ENCODE measurements at places on chromosomes 4 and X.

- no peak for DNase-seq
Measured at GRCh38 chr4:4870576-4871241, 11.2 kb downstream of the MSX1 start.

DNA sequence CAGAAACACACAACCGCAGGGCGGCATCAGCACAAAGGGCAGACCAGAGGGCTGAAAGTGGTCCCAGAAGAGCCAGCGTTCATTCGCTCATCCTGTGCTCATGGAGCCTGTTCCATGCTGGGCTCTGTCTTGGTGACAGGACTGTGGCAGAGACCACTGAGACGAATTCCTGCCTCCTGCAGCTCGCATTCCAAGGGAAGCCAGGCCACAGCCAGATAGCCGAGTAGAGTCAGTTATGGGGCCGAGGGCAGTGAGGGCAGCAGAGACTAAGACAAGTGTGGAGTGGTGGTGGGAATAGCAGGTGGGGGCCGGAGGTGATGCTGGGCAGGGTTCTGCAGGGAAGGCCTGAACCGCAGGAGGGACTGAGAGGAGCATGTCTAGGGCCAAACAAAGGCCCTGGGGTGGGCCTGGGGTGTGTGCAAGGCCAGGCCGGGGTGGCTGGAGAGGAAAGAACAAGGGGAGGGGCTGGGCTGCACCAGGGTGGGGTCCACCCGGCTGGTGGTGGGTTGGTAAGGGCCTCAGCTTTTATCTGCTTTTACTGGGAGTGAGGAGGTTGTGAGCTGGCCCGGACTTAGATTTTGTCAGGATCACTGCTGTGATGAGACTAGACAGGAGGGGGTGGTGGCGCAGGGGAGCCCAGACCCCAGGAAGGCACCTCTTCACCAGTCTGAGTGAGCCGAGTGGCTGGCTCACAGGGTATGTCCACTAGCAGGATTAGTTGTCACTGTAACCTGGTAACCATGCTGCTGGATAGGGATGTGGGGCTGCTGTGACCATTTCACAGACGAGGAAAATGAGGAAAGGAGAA lies 6.3 kb downstream of the PSAPL1 start:
- DNase-seq = no peak

DNA sequence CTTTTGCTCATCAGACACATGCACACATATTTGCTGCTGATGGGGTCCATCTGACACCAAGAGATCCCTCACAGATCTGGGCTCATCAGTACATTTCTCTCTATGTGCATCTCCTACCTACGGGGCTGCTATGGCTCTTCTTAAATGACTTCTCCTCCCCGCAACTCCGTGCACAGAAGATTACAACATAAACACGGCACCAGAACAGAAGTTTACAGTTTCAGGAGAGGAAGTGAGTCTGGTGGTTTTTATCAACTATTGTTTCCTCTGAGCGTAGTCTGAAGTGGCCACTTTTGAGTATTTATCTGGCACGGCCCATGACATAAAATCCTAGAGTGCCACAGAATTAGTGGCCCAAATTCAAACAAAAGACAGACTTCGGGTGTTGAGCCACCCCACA lies 263.8 kb downstream of the PRDM5 start:
- DNase-seq = no peak

DNA sequence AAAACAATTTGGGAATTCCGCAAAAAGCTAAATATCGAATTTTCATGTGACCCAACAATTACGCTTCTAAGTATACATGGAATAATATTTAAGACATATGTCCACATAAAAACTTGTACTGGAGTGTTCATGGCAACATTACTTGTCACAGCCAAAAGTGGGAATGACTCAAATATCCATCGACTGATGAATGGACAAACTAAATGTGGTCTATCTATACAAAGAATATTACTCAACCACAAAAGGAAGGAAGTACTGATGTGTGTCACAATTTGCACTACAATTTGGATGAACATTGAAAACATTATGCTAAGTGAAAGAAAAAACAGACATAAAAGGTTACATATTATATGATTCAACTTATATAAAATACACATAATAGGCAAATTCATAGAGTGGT lies 71.9 kb downstream of the AFF2 start:
- DNase-seq = no peak

- no peak for DNase-seq
Measured at GRCh38 chr4:998096-998691, 5.0 kb upstream of the SLC26A1 start.

GRCh38 chr4:156581282-156582063 lies 390.1 kb downstream of the PDGFC start:
- no peak for DNase-seq

DNA sequence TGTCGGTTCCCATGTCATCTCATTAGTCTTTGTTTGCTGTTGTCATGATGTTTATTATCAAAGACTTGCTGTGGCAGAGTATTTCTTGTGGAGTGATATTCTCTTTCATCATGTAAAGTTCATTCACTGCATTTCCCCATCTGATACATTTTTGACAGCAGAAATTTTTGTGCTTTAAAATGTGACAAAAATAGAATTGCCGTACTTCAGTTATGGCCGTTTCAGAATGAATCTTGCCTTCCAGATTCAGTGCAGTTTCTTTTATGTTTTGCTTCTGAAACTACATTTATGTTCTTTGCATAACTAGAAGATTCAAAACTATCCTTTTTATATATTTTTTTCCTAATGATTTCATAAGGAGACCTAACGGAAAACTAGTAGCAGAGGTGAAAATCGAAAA lies 10.0 kb downstream of the CSTF2 start:
- DNase-seq = no peak

DNA sequence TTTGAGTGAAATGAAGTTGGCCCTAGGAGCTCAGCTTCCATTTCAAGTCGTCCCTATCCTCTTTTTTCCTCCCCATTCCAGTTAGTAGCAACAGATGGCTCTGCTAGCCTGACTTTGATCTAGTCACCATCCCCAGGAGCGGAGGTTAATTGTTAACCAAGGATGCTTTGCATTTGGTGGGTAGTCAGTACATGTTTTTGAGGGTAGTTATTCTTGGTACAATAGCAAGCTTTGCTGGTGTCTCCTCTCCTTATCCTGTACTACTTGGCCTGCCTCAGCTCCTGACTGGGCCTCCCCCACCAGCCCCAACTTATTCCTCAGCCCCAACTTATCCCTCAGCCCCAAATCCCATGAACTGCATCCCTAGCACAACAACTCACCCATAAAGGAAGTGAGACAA lies 14.8 kb upstream of the RTL5 start:
- no peak for DNase-seq

DNA sequence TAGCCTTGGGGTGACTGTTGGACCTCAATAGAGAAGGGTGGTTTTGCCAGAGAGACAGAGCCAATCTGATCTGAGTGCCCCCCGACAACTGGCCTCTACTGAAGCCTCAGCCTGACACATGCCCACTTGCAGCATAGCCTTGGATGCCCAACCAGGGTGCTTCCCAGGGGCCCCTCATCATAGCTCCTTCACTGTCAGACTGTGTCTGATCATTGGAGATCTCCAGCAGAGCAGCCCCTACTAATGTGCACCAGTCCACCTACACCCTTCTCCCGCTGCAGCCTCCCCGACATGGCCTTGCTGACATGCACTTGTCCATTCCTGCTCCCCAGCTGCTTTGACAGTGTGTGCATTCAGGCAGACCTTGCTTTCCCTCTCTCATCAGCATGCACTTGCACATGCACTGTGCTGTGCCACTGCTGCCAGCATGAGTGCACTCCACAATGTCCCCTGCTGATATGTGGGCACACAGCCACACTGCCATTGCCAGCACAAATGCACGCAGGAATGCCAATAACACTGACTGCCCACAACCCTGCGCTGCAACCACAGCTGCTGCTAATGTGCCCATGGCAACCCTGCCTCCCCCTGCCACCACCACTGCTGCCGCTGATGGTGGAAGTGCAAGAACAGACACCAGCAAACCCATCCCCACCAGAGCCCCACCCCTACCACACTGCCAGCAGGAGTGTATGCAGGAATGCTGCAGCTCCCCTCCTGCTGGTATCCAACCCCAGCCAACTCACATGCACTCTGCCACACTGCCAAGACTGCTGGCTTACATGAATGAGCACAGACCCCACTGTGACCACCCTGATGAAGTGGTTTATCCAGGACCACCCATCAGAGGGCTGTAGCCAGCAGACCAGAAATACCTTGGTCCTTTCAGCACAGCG lies 68.1 kb upstream of the ZMAT1 start:
- DNase-seq = no peak

DNA sequence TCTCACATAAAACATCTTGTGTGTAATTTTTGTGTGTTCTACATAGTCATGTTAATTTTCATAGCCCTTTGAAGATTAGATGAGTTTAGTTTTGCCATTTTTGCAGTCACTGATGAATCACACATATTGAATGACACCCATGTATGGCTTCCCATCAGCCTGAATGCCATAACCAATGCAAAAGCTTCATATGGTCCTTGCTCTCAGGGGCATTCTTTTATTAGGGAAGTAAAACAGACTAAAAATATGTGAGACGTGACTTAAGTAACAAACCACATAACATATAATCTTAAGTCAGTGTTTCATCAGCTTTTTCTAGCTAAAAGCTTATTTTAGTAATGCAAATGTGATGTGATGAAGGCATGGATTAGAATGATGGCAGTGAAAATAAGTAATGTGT lies 8.2 kb downstream of the SLC25A4 start:
- DNase-seq = no peak

- DNase-seq = no peak
Measured at GRCh38 chr4:150593996-150594395, 12.0 kb downstream of the MAB21L2 start.

GRCh38 chr4:108115168-108115526 lies 53.6 kb downstream of the LEF1 start:
- DNase-seq = no peak

DNA sequence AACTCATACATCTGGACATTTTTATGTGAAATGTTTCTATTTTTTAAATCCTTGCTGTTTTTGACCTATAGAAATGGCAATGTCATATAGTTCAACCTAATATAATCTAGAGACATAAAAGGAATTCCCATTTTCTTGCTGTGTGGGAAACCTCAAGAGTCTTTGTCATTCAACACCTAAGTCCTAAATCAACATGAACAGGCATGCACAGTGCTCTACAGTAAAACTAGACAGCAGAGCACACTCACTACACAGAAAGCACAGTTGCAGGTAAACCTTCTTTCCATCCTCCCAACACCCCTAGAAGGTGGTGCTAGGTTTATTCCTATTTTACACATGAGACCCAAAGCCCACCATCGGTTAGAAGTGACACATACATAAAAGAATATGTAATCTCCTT lies 79.1 kb upstream of the C1QTNF7 start:
- no peak for DNase-seq

DNA sequence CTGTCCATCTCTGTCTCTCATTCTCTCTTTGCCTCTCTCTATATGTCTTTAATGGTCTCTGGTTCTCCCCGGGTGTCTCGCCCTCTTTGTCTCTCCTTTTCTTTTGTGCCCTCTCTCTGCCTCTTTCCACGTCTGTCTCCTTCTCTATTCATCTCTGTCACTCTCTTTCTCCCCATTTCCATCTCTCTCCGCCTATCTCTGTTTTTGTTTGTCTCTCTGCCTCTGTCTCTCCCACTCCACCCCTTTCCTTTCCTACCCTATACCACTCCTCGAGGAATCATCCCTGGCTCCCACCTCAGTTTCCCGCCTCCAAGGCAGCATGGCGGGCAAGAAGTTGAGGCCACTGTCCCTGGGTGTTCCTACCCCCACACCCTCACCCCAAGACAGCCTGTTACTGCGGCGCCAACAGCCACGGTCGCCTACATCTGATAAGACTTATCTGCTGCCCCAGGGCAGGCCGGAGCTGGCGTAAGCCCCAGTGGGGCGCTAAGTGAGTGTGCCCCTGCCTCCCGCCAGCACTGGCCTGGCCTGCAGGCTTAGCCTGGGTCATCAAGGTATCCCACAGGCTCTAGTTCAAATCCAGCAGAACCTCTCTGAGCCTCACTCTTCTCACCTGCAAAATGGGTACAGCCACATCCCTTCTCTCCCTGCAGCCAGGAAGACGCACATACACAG lies 713 bp upstream of the GATA1 start:
- DNase-seq = no peak

- no peak for DNase-seq
Measured at GRCh38 chr4:38333219-38333618, 330.8 kb upstream of the KLF3 start.

- DNase-seq = no peak
Measured at GRCh38 chr4:162131256-162131655, 32.5 kb downstream of the FSTL5 start.

DNA sequence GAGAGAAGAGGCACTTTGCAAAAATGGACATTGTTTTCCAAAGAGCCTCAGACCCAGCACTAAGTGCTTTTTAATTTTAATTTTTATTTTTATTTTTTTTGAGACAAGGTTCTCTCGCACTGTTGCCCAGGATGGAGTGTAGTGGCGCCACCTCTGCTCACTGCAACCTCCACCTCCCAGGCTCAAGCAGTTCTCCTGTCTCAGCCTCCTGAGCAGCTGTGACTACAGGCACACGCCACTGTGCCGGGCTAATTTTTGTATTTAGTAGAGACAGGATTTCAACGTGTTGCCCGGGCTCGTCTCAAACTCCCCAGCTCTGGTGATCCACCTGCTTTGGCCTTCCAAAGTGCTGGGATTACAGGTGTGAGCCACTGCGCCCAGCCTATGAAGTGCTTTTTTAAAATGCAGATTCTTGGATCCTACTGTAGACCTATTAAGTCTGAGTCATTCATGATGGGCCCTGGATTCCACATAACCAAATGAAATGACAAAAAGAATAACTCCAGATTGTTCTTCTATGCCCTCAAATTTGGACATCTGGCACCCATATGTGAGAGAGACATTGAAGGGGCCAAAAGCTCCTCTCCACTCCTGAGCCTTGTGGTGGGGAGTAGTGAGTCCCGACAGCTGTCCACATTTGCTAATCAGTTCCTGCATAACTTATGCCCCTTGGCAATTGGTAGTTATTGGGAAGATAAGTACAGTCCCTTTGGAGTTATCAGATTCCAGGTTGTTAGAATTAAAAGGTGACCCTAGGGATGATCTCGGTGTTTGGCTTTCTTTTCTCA lies 3.6 kb downstream of the NOCT start:
- no peak for DNase-seq

DNA sequence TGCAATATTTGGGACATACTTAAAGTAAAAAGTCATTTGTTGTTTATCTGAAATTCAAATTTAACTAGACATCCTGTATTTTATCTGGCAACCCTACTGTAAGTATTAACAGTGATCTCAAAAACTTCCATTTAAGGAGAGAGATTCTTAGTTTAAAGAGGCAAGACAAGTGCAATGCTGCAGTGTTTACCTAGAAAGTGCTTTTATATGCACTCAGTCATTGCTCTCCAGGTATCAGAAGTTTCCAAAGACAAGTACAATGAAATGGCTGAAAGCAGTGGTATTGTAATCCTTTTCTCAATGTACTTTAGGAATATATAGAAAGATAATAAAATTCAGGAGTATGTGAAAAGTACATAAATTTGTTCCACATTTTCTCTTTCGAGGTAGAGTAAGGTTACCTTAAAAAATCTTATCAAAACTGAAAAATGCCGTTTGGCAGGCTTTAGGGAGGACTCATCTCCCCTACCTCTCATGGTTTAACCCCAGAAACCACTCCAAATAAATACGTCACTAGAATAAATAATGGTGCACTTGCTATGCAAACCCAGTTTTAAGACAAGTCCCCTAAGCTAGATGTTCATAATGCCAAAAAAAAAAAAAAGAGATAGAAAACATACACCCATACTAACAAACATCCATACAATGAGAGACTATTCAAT lies 45.7 kb downstream of the ELF2 start:
- DNase-seq = no peak

- DNase-seq = no peak
Measured at GRCh38 chr4:37749398-37749988, 63.3 kb upstream of the RELL1 start.

Data from kidney capillary endothelial cell (primary cell).